ENCODE measurements at places on chromosomes 5 and 9.

DNA sequence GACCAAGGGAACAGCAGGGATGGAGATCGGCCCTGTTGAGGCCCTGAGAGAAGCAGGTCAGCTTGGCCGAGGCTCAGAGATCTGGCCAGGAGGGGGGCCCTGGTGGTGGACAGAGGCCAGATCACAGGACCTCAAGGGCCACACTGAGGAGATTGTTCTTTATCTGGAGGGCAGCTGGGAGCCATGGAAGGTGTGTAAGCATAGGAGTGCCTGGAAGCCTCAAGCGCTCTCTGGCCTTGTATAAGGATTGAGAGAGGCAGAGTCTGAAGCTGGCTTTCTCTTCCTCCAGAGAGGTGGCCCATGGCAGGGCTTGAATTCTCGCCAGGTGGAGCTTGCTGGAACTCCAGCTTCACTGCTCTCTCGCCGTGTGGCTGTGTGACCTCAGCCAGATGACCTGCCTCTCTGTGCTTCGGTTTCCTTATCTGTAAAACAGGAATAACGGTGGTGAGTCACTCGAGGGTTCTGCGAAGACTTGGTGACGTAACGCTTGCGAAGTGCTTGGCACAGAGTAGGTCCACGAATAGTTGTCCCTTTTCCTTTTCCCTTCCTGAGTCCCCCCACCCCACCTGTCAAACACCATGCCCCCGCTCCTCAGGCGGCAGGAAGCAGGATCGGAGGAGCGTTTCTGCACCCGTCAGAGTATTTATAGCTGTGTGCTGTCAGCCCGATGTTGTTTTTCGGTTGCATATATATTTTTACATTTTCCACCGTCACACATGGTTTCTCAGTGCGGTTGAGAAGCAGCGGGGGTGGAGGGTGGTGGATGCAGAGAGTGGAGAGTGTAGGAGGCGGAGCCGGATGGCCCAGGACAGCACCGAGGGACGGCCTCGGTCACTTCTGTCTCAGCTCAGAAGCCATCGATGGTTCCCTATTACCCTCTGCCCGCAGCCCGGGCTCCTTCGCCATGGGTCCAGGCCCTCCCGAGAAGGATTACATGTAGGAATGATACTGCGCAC lies 17.0 kb upstream of the CRB2 start:
- DNase-seq, result no peak

- DNase-seq, result no peak
Measured at GRCh38 chr5:158648631-158649030, 451.1 kb downstream of the EBF1 start.

- no peak for DNase-seq
Measured at GRCh38 chr5:17326600-17327037, 109.2 kb downstream of the BASP1 start.

DNA sequence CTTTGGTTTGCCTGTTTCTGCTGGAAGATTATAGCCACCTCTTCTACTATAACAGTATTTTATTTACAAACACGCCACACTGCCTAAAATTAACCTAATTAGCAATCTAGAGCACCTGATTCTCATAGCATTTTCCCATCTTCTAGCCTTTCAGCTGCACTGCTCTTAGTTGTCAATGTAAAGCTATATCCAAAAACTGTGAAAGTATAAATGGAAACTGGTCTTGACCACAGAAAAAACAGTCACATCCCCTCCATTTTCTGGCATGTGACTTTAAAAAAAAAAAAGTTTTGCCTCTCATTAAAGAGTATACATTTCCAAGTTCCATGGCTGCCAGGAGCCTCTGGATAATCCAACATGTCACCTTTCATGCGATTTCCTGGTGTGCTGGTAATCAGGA lies 287.8 kb downstream of the DTWD2 start:
- no peak for DNase-seq

DNA sequence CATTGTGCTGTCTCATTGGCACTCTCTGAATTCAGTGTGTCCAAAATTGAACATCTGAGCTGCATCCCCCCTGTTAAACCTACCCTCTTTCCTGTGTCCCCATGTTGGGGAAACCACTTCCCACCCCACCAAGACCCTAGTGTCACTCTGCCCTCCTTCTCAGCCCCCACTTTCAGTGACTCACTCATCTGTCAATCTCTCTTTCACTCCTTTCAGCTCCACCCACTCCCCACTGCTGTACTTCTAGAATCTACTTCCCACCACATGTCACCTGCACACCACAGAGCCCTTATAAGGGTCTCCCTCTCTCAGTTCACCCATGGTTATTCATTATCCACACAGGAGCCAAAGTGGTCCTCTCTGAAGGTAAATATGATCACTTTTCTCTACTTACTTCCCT lies 5.8 kb upstream of the SPOCK1 start:
- no peak for DNase-seq

DNA sequence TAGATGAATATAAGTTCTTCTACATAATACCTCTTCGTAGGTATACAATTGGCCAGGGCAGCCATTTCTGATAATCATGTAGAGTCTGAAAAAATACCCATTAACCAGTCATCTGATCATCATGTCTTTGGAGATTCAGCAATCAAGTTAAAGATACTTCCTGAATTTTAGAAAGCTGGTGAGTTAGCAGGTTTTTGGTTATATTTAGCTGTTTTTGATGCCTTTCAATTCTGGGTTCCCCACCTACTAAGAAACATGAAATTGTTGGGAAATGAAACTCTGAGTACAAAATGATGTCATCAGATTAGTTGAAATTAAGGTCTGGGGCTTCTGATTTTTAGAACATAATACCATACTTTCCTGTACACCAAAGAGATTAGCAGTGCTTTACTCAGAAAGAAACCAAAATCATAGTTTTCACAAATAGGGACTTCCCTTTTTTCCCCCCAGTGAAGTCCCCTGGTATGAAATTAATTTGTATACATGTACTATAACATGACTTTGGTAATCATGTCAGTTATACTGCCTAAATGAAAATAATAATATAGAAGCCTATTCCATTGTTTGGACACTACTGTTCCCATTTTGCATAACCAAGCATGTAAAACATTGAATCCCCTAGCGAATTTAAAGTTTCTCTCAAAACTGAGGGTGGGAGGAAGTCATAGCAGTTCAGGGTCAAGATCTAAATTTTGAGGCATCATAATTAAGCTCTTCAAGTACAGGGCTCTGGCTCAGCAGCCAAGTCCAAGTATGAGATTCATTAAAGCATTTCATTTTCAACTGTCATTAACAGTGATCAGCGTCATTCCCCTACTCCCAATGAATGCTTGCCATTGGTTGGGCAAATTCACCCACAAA lies 17.9 kb downstream of the PRLR start:
- no peak for DNase-seq

GRCh38 chr5:107669096-107670031 lies 1.4 kb downstream of the EFNA5 start:
- peak; percentile 15 for DNase-seq

DNA sequence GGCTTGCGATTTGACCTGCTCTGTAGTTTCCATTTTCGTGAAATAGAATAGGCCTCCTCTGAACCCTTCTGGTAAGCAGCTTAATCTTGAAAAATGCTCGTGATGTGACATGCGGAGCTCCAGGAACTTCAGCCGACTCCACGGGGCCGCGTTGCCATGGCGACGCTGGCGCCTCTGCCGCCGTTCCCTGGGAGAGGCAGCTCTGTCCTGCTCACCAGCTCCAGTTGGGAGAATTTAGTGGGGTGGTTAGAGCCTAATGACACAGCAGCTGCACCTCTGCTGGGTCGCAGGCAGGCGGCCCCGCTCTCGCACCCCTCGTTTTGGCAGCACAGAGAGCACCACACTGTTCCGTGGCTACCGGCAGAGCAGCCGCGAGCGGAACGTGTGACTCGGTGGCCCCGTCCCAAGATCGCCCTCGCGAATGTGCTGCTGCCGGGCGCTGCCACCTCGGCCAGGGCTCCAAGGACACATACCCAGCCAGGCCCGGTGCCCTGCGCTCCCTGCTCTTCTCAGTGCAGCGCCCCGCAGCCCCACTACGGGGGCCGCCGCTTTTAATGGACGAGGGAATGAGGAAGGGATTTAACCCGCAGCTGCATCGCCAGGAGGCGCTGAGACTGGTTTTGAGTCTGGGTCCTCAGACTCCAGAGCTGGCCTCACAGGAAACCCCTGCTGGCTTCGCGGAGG lies 131.2 kb upstream of the LMX1B start:
- peak; percentile 87 for DNase-seq

DNA sequence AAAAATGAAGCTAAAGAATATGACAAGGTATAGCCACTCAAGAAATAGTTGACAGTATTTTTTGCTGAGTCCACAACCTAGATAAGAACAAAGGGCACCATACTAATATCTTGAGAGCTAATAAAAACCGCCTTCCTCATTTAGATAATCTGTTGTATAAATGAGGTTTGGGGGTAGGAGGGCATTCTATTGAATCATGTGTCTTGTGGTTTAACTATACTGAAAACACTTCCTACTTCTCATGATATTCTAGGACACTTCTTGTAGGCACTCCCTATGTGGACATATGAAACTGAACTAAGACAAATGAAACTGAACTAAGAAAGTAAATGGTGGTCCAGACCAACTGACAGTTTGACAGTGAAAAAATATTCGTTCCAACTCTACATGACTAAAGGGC lies 1268.5 kb upstream of the C9orf72 start:
- DNase-seq, result no peak

- no peak for DNase-seq
Measured at GRCh38 chr5:73960426-73960825, 334.4 kb downstream of the ARHGEF28 start.

- DNase-seq, result peak; percentile 44
Measured at GRCh38 chr5:127757576-127757975, 54.4 kb downstream of the CCDC192 start.

DNA sequence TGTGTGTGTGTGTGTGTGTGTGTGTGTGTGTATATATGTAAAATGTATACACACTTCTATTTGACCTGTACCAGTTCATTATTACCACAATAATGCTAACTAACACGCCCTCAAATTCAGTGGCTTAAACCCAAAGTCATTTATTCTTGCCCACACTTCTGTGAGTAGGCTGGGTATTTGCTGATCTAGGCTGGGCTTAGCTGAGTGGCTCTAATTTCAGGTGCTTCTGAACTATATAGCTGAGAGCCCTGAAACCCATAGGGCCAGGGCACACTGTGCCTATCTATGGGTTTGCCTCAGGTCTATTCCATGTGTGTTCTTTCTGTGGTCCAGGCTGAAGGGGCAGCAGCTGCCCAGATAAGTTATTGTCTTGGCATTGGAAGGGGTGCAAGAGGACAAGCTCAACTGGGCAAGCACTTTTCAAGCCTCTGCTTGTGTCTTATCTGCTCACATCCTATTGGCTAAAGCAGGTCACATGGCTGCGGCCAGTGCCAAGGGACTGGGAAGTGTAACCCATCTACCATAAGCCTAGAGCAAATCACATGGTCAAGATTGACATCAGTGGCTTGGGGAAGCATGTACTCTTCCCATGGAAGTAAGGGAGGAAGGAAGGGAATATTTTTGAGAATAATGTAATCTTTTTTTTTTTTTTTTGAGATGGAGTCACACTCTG lies 139.9 kb downstream of the PALM2AKAP2 start:
- no peak for DNase-seq

DNA sequence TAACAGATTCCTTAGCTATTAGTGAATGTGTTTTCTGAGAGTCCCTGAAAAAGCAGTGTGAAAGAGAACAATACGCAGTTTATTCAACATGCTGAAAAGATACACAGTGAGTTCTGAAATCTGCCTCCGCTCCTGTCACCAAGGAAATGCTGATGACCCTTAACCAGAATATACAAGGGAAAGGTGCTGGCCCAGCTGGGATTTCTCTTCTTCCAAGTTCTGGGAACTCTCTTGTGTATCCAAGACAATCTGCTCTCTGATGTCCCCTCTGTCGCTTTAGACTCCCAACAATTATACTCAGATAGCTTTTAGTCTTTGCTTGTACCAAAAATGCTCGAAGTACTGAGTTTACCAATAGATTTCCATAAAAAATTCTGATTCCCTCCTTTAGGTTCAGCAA lies 214.9 kb downstream of the TMEM167A start:
- no peak for DNase-seq

- DNase-seq, result no peak
Measured at GRCh38 chr5:125510651-125511050, 764.2 kb upstream of the ZNF608 start.

GRCh38 chr5:64437496-64437895 lies 68.3 kb upstream of the RGS7BP start:
- no peak for DNase-seq

DNA sequence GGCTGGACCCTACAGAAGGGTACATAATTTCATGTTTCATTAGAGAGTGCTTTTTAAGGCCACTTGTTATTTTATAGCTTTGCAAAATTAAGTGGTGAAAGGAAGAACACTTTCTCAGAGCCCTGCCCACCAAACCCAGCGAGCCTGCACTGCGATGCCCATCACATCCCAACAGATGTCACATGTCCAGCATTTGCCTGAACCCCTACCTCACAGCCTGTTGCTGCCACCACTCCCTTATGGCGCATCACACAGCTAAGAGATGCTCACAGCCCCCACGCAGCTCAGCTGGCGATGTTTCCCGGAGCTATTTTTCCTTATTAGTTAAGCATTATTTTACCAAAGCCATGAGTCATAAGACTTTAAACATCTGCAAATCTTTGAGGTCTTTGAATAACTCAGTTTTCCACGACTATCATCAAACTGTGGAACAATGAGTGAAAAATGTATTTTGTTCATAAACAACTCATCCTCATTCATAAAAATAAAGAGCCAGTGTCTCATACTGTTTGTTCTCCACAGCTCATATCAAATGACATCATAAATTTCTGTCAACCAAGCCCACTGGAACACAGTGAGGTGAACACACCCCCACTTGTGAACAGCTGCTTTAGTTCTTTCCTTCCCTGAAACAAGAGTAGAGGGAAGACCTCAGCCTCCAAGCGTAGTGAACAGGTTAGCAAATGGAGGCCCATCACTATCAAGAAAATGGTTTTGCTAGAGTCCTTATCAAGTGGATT lies 104.9 kb downstream of the SYK start:
- DNase-seq, result no peak

DNA sequence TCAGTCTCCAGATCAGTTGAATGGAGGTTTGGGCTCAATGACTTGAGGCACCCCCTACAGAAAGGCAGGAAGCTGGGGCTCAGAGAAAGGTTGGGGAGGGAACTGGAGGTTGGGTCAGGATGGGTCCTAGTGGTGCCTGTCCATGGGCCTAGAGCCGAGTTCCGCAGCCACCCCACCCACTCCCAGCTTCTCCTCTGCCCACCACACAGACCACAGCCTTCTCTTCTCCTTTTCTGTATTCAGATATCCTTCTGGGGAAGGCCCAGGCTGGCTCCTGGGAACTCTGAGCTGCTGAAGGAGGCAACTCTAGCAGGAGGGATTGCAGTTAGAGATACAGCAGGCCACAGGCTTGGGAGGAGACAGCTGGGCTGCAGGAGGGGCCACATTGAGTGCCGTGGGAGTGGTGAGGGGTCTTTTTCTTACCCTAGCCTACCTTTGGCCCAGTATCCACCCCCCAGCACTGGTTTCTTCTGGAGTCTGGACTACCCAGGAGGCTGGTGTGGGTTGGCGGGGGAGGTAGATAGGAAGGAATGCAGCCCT lies 15.4 kb upstream of the PTGS1 start:
- DNase-seq, result no peak

Measured in iPS-NIHi11 (cell line).